ENCODE measurements at places on chromosomes 4 and X.

- DNase-seq, result no peak
These were observed 201.8 kb upstream of the VCX start for GRCh38 chrX:7641141-7641540.

GRCh38 chr4:65242156-65242846 lies 428.0 kb downstream of the EPHA5 start:
- no peak for DNase-seq

DNA sequence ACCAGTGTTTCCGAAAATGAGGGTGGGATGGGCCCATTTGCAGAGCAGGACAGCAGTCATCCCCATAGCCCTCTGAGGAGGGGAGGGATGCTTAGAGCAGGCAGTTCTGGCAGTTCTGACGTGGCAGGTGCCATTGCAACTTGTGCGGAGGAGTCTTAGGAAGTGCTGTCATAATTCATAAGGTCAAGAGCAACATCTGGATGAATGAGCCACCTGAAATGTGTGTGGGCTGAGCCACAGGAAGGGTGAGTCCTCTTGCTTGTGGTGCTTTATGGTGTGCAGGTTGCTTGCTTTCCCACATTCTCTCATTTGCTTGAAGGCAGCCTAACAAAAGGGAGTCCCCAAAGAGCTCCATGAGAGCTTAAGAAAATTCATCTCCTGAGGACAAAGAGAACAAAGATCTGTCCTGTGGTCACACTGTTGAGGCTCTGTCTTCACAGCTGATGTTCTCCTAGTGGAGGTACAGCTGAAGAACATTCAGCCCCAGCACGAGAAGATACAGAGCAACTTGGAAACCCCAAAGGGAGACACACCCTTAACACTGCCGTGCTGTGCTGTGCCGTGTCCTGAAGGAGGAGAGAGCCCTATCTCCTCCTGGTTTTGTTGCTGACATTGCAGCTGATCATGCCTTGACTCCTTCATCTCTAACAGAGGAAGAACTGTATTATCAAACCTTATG lies 60.3 kb downstream of the DLG3 start:
- DNase-seq, result no peak

DNA sequence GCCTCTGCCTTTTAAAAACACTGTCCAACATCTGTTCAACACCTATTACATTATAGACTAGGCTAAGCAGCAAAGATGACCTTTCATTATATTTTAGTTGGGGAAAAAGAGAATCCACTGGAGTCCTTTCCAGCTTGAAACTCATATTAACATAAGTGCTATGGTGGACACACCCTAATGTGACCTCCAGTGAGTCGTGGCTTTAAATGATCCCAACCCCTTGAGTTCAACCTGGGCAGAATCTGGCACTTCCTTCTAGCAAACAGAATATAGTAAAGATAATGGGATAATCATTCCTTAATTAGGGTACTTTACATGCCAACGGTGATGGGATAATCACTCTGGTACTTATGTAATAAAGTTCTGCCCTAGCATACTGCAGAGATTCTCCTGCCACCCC lies 162.6 kb downstream of the MAB21L2 start:
- DNase-seq, result no peak

DNA sequence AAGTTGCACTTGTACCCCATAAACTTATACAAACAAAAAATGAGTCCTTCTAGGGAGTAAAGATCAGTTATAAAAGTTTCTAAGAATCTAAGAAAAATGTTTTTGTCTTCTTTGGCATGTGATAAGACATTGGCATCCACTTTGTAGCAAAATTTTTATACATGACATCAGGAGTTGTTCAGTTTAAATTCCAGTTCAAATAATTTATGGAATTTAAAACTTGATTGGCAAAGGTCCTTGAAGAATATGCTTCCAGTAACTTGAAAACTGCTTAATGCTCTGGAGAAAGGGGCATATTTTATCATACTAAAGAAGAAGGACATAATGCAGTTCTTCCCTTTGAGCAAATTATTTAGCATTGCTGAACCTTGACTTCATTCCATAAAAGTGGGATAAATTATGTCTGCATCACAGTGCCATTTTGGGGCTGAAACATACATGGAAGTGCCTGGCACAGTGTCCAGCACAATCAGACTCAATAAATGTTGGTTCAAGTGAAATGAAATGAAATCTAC lies 163.3 kb upstream of the IL15 start:
- no peak for DNase-seq

GRCh38 chrX:154775419-154776349 lies 13.0 kb downstream of the DKC1 start:
- peak; percentile 19 for DNase-seq

DNA sequence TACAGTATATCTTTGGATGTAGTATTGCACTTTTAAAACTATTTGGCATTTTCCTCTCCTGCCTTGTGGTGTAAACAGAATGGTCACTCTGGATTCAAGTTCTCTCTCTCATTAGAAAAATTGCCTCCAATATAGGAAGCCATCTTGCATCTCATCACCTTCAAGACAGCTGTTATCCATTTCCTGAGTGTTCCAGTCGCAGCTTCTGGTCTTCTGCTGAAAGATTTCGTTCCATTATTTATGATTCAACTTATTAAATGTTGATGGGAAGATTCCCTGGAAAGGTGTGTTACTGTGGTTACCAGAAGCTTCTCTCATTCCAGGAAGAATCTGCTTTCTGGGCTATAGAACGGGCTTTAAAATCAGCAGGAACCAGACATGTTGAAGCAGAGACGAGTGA lies 568.3 kb upstream of the SLIT2 start:
- no peak for DNase-seq

DNA sequence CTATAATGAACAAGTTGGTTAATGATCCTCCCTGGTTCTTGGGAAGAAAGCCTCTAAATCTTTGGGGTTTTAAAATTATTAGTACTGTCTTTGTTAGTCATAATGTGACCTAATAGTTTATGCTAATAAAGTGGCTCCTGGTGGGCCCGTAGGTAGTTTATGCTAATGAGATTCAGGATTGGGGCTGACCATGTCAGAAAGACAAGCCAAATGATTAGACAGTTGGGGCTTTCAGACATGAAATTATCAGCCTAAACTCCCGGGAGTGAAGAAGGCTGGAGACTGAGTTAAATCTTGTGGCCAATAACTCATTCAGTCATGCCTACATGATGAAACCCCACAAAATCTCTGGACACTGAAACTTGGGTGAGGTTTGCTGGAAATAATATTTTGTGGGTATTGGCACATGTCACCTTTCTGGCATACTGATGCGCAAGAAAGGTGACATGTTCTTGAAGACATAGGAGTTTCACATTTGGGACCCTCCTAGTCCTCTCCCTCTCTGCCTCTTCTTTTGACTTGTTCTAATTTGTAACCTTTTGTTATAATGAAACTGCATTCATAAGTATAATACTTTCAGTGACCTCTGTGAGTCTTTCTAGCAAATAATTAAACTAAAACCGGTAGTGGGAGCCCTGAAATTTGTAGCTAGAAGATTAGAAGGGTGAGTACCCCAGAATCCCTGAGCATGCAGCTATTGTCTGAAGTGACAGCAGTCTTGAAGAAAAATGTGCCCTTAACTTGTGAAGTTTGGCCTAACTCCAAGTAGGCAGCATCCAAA lies 196.8 kb upstream of the FSTL5 start:
- DNase-seq, result no peak

- DNase-seq, result no peak
These were observed 259.5 kb downstream of the RCHY1 start for GRCh38 chr4:75254745-75255144.

- DNase-seq, result no peak
These were observed 6.0 kb upstream of the CCKAR start for GRCh38 chr4:26496207-26496783.

- DNase-seq, result no peak
These were observed 7.5 kb downstream of the APEX2 start for GRCh38 chrX:55007656-55008055.

GRCh38 chrX:110394651-110395050 lies 36.0 kb downstream of the RTL9 start:
- no peak for DNase-seq

- no peak for DNase-seq
These were observed 40.9 kb downstream of the NEK1 start for GRCh38 chr4:169571435-169571834.

- DNase-seq, result peak; percentile 49
These were observed 81.2 kb downstream of the GAB1 start for GRCh38 chr4:143417679-143418403.

GRCh38 chr4:3715855-3716630 lies 50.1 kb upstream of the ADRA2C start:
- DNase-seq, result no peak

GRCh38 chr4:41399231-41399630 lies 138.7 kb upstream of the LIMCH1 start:
- DNase-seq, result no peak

GRCh38 chrX:47283015-47283771 lies 50.4 kb downstream of the USP11 start:
- DNase-seq, result no peak

DNA sequence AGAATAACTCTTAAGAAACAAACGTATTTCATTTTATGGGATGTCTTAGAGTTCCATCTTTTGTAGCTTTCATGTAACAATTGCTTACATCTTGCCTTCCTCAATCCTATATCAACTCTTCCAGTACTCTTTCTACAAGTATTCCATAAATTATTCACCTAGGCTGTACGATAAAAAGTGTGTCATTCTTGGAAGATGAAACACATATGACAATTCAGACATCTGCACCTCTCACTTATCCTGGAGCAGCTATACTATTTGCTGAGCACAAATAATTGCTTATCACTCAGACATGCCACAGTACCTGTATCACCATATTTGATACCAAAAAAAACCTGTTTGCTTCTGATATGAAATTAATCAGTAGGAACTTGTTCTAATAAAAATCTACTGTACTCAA lies 1.0 kb downstream of the POF1B start:
- DNase-seq, result no peak

DNA sequence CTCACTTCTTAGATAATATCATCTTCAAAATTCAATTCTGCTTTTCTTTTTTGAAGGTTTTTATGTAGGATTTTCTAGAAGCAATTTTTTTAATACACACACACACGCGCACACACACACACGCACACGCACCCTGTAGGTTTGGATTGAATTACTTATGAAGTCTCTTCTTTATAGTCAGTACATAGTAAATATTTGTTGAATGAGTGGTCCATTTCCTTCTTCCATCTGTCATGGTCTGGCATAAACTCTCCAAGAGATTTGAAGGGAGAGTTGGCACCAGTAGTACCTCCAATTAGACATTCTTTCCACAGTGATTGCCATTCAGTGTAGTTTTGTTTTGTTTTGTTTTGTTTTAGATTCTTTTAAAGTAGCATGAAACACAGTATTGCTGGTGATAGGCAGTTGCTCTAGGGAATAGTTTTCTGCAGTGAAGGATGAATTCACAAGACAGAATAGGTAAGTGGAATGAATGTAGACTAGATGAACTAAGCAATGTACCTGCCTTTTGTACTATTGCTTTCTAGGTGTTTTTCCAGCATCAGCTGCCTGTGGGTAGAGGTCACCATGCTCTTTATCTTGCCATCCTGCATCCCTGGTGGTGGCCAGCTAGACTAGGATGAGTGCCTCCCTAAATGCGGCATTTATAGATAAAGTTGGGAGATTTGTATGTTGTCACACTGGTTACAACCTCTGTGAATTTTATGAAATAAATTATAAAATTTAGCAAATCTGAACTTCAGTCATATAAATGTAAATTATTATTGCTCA lies 20.5 kb downstream of the PDLIM5 start:
- DNase-seq, result no peak

DNA sequence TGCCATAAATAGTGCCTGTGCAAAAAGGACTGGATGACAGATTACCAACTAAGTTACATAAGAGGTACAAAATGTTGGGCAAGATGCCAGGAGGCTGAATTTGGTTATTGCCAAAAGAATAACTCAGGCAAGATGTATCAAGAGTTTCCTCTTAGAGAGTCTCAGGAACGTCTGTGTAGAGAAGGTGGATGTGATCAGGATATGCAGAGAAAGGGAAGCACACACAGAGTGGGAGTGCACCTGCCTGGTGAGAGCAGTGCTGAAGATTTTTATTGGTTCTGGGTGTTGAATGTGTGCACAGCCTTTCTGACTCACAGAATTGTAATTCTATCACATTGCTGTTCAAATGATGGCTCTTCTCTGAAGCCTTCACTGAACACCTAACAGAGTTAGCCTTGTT lies 156.8 kb upstream of the HS3ST1 start:
- DNase-seq, result no peak

- peak; percentile 26 for DNase-seq
These were observed 538.7 kb upstream of the PABPC4L start for GRCh38 chr4:134740290-134740689.

DNA sequence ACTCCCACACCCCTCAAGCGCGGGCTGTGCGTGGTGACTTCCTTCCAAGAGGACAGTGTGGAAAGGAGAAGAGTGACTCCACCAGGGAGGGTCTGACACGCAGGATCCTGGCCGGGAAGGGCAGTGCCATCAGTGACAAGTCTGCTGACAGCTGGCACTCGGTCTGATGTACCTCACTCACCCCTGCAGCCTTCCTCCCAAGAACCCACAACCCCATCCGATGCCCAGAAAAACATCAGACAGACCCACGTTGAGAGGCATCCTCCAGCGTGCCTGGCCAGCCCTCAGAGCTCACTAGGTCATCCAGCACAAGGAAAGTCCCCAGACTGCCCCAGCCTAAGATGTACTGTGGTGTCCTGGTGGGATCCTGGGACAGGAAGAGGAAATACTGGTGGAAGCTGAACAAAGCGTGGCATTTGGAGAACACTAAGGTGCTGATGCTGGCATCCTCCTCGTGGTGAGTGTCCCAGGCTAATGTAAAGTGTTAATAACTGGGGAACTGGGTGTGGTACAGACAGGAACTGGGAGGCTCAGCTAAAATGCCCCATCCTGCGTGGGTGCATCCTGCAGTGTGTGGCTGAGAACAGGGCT lies 200.0 kb upstream of the PSAPL1 start:
- DNase-seq, result no peak

- no peak for DNase-seq
These were observed 139.7 kb downstream of the TSPAN5 start for GRCh38 chr4:98518559-98519267.

DNA sequence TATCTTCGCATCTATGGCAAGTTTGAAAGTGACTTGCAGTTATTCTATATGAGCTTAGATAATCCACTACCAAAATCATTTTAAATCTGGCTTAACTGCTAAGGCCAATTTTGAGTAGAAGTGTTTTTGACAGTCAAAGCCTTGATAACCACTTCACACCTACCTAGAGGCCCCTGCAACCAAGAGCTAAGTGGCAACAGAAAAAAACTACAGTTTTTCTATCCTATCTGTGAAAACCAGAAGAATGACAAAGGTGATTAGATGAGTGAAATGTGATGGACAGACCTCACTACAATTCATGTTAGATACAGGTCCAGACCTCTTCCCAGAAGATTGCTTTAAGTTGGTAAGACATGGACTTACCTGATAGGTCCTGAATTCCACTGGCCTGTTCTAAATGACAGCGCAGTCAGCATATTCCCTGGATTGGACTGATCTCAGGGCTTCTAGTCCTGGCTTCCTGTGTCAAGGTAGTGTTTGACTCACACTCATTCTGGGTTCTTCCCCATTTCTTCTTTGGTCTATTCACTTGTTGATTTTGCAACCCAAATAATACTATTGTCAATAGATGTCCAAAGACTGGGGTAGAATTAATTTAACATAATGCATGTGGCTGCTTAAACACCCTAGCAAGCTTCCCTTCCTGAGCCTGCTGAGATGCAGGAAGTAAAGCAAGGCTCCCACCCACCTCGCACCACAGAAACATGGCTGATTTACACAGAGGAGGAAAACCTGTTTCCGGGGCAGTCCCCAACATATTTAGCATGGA lies 65.1 kb downstream of the PPP3CA start:
- no peak for DNase-seq

GRCh38 chr4:149322203-149322602 lies 493.4 kb downstream of the IQCM start:
- DNase-seq, result no peak

- peak; percentile 61 for DNase-seq
These were observed 111.5 kb downstream of the AFAP1 start for GRCh38 chr4:7828011-7828720.
